ENCODE measurements at places on chromosomes 5 and 9.

- DNase-seq, result no peak
Measured at GRCh38 chr9:7360513-7360912, 439.1 kb downstream of the DMAC1 start.

DNA sequence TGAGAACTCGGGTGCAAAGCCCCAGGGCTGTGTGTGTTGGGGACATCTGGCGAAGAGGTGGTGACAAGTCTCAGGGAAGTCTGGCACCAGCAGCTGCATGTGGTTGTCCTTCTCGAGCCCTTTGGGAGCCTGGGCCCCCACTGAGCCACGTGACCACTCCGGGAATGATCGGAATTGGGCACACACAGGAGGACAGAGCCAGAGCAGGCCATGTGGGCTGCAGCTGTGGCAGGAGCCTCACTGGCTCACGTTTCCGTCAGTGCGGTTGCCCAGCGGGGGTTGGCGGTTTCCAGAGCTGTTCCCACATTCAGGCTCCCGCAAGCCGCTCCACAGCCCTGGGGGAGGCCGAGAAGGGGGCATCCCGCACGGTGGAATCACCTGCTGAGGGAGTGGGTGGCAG lies 6.8 kb upstream of the CEL start:
- DNase-seq, result peak; percentile 67

- DNase-seq, result no peak
Measured at GRCh38 chr9:110928599-110928998, 109.7 kb downstream of the LPAR1 start.

GRCh38 chr5:160423099-160423498 lies 1.4 kb downstream of the PTTG1 start:
- DNase-seq, result no peak

GRCh38 chr5:39015743-39016586 lies 58.2 kb downstream of the RICTOR start:
- peak; percentile 66 for DNase-seq

DNA sequence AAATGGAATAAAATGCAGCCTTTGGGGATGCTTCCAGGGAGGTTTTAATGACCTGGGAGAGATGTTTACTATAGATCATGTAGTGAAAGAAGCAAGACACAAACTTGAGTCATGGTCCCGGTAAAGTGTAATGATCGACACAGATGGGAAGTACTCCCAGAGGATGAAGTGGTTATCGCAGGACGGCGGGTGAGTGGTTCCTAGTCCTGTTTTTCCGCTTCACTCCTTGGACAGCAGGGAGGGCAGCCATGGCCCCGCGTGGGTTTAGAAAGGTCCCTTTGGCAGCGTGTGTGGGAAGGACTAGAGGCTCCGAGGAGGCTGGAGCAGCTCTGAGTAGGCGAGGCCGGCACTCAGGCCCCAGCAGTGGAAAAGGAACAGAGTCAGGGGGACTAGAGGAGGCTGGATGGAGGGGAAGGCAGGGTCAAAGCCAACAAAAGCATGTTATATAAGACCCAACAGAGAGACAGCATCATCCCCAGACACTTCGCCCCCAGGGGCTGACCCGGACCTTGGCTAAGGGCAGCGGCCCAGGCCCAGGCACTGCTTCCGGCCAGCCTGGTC lies 49.2 kb upstream of the STXBP1 start:
- peak; percentile 70 for DNase-seq

DNA sequence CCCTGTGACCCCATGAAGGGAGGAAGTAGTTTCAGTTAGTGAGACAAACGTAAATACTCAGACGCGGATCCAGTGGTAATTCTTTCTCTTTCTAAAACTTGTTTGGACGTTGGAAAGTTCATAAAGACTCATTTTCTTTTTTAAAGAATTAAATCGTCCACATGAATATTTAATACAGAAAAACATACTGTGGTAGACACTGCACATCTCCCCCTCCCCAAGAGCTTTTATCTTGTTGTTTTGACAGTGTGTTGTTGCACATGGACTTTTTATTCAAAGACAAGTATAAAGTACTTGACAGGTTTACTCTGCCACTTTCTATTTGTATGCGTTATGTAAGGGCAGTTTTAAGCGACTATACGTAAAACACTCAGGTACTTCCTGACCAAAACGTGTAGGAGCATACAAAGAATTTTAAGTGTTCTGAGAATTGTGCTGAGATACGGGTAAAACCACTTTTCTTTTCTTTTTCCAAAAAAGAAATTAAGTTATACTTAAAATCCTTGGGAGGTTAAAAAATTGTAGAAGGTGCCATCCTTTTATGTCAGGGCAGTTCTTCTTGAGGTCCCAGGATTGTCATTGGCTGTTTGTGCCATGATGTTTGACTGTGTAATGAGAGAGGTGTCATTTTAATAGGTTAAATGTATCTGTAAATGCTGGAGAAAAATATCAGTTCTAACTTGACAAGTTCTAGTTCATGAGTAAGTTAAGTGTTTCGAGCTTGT lies 1.3 kb downstream of the NIPBL start:
- DNase-seq, result peak; percentile 24

DNA sequence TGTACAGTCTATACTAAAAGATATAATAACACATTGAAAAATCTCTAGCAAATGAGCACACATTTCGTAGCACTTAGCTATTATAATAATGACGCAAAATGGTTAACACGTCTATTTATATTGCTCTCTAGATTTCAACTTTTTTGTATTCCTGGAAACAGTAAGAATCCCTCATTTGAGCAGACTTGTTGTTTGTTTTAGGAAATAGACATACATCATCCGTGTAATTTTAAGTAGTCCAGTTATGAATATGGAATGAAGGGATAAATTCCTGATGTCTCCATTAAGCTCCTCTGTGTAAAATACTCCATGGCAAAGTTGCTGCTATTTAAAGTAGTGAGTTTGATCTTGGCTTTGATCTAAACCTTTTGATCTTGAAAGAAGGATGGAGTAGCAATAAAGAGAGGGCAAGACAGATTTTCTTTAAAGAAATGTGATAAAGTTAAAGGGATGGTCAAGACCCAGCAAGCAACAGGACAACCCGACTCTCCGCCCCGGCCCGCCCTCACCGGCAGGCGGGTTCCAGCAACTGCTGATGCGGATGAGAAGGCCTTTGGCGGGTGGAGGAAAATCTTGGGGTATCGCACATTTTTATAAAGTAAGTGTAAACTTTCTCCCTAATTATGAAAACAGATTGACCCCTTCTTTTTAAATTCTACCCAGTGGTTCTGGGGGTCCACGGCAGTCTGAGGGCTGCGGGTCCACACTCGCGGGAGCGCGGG lies 277.4 kb downstream of the AOPEP start:
- peak; percentile 63 for DNase-seq

DNA sequence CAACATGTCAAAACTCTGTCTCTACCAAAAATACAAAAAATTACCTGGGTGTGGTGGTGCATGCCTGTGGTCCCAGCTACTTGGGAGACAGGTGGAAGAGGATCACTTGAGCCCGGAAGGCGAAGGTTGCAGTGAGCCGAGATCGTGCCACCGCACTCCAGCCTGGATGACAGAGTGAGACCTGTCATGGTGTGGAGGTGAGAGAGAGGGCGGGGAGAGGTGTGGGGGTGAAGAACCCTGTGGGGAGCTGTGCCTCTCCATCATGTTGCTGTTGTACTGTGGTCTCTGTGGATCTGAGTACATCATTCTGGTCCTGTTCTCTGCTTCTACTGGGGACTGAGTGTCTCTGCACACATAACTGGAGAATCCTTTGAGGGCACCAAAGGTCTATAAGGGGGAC lies 11.3 kb upstream of the SLC34A1 start:
- DNase-seq, result no peak

DNA sequence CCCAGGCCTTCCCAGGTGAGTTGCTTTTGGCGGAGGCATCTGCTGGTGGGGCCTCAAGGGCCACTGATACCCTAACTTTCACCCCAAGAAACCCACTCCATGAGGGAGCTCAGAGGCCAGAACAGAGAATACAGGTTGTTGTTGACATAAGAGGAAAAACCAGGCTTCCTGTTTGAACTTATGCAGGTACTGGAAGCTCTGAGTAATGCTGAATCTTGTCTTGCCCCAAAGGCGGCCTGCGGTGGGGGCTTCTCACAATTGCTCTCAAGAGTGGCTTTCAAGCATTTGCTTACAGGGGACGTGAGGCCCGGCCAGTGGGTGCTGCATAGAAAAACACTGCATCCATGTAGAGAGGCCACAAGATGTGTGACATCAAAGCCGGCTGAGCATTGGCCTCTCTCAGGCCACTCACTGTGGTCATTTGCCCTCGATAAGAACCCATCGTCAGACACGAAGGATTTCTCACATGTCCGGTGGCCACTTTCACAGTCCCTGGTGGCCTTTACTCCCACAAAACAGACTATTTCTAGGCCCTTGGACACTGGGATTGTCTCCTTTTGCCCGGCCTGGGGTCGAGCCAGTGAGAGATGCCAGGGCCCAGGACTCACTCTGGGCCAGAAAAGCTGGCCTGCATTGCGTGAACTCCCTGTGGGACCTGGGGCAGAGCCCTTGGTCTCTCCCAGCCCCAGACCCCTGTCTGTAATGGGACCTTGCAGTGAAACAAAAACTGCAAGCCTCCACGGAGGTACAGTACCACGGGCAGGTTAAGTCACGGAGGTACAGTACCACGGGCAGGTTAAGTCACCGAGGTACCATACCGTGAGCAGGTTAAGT lies 34.5 kb upstream of the TCF7 start:
- no peak for DNase-seq

DNA sequence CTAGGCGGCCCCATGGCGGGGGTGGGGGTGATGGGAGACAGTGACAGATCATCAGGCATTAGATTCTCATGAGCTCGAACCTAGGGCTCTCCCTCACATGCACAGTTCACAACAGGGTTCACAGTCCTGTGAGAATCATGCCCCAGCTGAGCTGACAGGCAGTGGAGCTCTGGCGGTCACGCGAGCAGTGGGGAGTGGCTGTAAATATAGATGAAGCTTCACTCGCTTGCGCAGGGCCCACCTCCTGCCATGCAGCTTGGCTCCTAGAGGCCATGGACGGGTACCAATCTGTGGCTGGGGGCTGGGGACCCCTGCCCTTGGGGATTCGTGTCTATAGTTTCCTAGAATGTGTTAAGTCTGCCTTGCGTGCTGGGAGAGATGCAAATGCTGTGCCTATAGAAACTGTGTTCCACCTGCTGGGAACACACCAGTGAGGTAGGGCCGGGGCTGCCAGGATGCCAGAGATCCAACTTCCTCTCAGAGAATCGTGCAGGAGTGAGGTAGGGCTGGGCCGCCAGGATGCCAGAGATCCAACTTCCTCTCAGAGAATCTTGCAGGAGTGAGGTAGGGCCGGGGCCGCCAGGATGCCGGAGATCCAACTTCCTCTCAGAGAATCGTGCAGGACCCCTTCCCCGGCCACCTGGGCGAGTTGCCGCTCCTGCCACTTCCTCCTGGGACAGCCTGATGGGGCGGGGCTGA lies 14.1 kb upstream of the EXOC3 start:
- no peak for DNase-seq
